ENCODE measurements at places on chromosomes 5 and 9. TPM values are rescaled to one million over a fixed set of nuclear protein-coding genes. Genes with fewer than 3 reads are reported as not detected.

- no peaks in the 10 kb centered on the region for H3K36me3 ChIP-seq
- no peak for DNase-seq
- H3K27ac ChIP-seq: no peak overlapping the region
- no peaks in the 10 kb centered on the region for H3K4me1 ChIP-seq
These were observed 85.7 kb upstream of the FBXL17 start for GRCh38 chr5:108467563-108467962.

DNA sequence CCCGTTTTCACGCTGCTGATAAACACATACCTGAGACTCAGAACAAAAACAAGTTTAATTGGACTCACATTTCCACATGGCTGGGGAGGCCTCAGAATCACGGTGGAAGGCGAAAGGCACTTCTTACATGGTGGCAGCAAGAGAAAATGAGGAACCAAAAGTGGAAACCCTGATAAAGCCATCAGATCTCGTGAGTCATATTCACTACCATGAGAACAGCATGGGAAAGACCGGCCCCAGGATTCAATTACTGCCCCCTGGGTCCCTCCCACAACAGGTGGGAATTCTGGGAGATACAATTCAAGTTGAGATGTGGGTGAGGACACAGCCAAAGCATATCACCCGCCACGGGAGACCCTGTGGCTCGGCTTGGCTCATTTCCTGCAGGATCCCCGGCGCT, 20.2 kb downstream of the EXD3 start:
- H3K27ac ChIP-seq: no peak overlapping the region
- no peak for DNase-seq
- no peaks in the 10 kb centered on the region for H3K36me3 ChIP-seq

ZNF483 gene
- 5.9 TPM for total RNA-seq

HNRNPA0 gene
- total RNA-seq: 13.3 TPM

- H3K27me3 ChIP-seq: no peaks in the 10 kb centered on the region
- H3K36me3 ChIP-seq: no peaks in the 10 kb centered on the region
- H3K4me1 ChIP-seq: no peaks in the 10 kb centered on the region
- no peak overlapping the region for H3K27ac ChIP-seq
These were observed 21.1 kb downstream of the GEMIN5 start for GRCh38 chr5:154916874-154917273.

GMCL2 gene
- total RNA-seq: not detected

DNA sequence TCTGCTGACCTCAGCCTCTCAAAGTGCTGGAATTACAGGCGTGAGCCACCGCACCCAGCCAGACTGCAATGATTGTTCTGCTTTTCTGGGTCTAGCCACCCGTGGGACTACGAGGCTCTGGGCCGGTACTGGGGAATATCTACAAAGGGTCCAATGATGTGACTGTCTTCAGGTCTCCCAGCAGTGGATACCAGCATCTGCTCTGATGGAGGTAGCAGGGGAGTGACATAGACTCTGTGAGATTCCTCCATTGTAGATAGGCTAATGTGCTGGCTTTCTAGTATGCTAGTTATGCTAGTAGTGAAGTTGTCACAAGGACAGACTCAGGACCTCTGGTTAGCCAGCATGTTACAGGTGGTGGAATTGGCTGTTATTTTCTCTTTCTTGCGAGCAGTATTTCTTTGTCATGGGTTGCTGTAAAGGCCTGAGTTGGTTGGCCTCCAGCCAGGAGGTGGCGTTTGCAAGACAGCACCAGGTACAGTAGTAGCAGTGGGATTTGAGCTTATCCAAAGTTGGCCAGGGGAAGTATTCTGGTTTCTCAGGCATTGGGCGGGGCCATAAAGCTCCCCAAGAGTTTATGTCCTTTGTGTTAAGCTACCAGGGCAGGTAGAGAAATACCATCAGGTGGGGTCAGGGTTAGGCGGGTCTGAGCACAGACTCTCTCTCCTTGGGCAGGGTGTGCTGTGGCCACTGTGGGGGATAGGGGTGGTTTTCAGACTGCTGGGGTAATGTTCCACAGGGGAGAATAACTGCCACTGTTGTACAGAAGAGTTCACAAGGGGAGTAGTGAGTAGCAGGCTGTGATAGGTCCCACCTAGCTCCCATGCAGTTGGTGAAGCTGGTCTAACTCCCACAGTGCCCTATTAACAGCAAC, 105.2 kb downstream of the SGCD start:
- no peak overlapping the region for H3K4me3 ChIP-seq
- H3K27ac ChIP-seq: no peak overlapping the region
- H3K4me1 ChIP-seq: no peaks in the 10 kb centered on the region
- no peaks in the 10 kb centered on the region for H3K36me3 ChIP-seq
- DNase-seq: no peak

- H3K4me3 ChIP-seq: no peak overlapping the region
- no peak for DNase-seq
- no peaks in the 10 kb centered on the region for H3K27me3 ChIP-seq
- no peaks in the 10 kb centered on the region for H3K4me1 ChIP-seq
- no peaks in the 10 kb centered on the region for H3K36me3 ChIP-seq
- H3K27ac ChIP-seq: peak overlapping the region; percentile 78
These were observed 16.7 kb downstream of the SLC28A3 start for GRCh38 chr9:84323858-84324257.

- no peaks in the 10 kb centered on the region for H3K36me3 ChIP-seq
- no peaks in the 10 kb centered on the region for H3K4me1 ChIP-seq
- H3K27me3 ChIP-seq: no peaks in the 10 kb centered on the region
These were observed 17.5 kb downstream of the ADAM19 start for GRCh38 chr5:157558041-157558595.

HMMR gene
- total RNA-seq: 3.5 TPM

ZNF454 gene
- total RNA-seq: 5.2 TPM

FOXD4 gene
- 0.44 TPM for total RNA-seq

- H3K36me3 ChIP-seq: no peaks in the 10 kb centered on the region
- no peak overlapping the region for H3K4me3 ChIP-seq
These were observed 14.7 kb upstream of the SAP30L start for GRCh38 chr5:154430961-154431630.

- no peaks in the 10 kb centered on the region for H3K36me3 ChIP-seq
- no peaks in the 10 kb centered on the region for H3K4me1 ChIP-seq
- no peak for DNase-seq
- H3K4me3 ChIP-seq: no peak overlapping the region
These were observed 10.4 kb downstream of the DNAH5 start for GRCh38 chr5:13934125-13934524.

- no peak overlapping the region for H3K4me3 ChIP-seq
- no peaks in the 10 kb centered on the region for H3K4me1 ChIP-seq
- H3K36me3 ChIP-seq: no peaks in the 10 kb centered on the region
- DNase-seq: no peak
- H3K27ac ChIP-seq: no peak overlapping the region
These were observed 15.6 kb downstream of the TICAM2 start for GRCh38 chr5:115586525-115587146.

PCDHA11 gene
- 4.3 TPM for total RNA-seq

TMEM232 gene
- 6.4 TPM for total RNA-seq

OLFM1 gene
- total RNA-seq: 17.4 TPM

DNA sequence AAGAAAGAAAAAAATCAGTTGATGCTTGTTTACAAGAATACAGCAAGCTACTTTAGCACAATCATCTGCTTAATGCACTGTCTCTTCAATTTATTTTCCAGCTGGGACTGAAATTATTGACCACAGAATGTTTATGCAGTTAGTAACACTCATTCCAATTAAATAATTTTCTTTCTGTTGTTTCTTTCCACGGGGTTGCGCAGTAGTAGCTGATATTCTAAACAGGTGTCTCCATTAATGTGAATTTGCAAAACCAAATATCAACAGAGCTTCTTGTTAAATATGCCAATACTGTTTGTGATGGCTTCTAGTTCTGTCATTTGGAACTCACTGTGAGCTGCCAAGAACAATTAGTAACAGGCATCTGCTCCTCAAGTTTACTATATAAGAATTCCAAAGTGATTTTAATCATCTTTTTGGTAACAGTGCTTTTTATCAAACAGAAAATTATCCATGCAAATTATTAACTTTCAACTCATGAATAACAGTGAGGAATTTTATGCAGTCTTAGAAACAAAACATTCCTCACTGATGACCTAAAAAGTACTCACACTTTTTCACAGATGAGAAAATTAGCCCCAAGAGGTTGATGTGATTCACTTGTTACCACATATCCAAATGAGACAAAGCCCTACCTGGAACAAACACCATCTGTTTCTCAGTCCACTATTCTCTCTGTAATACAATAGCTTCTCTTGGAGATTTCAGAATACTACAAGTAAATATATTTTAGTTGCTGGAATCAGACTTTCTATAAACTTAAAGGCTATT, 567.6 kb upstream of the RGMB start:
- no peaks in the 10 kb centered on the region for H3K36me3 ChIP-seq
- H3K27me3 ChIP-seq: no peaks in the 10 kb centered on the region
- H3K27ac ChIP-seq: no peak overlapping the region
- DNase-seq: no peak
- no peak overlapping the region for H3K4me3 ChIP-seq

DNA sequence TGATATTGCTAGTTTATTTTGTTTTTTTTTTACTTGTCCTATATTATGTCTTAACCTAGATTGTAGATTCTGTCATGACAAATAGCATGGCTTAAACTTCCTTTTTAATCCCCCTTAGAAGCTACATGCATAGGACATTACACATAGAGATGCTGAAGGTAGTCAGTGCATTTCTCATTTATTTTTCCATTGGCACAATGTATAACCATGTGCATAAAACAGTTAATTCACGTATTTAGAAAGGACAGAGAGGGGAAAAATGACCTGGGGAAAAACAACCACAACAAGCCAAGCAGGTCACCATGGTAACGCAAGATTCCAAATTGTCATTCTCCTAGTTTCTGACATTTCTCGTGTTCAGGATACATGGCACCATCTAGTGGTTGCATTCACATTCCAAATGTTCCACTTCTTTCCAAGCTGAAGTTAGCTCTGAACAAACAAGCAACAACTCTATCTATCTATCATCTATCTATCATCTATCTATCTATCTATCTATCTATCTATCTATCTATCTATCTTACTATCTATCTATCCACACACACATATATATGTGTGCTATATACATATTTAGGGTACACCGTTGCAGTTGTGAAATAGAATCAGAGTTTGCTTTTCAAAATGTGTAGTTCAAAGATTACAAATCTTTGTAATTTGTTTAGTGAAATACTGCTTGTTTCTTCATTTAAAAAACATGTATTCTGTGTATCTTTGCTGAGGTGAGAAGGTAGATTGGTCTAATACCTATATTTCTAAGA, 487.2 kb upstream of the ST8SIA4 start:
- H3K27me3 ChIP-seq: no peaks in the 10 kb centered on the region
- H3K27ac ChIP-seq: no peak overlapping the region
- H3K4me3 ChIP-seq: no peak overlapping the region
- no peaks in the 10 kb centered on the region for H3K4me1 ChIP-seq
- no peak for DNase-seq

OR1J1 gene
- total RNA-seq: not detected

XRCC4 gene
- 10.8 TPM for total RNA-seq
